ENCODE measurements at places on chromosomes 3 and 15. TPM values are rescaled to one million over a fixed set of nuclear protein-coding genes. Genes with fewer than 3 reads are reported as not detected.

- DNase-seq = no peak
- peaks cover 2% of the 10 kb centered on the region for H3K4me1 ChIP-seq
- H3K4me3 ChIP-seq = no peak overlapping the region
- H3K36me3 ChIP-seq = no peaks in the 10 kb centered on the region
Observed at GRCh38 chr3:187812496-187812895, 67.2 kb upstream of the BCL6 start.

GRCh38 chr3:80994085-80994665 lies 767.3 kb downstream of the GBE1 start:
- no peak overlapping the region for H3K27ac ChIP-seq
- DNase-seq = no peak
- no peaks in the 10 kb centered on the region for H3K4me1 ChIP-seq
- H3K4me3 ChIP-seq = no peak overlapping the region

DNA sequence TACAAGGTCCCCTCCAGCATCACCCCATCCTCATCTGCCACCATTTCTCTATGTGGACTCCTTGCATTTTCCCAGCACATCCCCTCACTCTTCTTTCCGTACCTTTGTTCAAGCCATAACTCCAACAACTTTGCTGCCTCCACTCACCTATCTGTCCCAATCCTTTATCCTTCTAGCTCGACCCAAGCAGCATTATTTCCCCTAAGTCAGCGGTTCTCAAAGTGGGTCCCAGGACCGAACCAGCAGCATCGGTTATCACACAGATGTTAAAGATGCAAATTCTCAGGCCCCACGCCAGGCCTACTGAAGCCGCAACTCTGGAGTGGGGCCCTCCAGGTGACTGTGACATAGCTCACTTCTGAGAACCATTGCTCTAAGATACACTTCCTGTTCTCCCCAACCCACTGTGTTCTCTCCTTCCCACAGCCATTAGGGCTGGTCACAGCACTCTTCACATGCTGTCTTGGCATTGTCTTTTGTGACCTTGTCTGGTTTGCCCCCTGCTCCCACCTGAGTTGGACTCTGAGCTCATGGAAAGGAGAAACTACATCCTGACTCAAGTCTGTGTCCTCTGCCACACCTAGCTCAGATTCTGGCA lies 56.2 kb downstream of the AAGAB start:
- DNase-seq = no peak
- H3K27me3 ChIP-seq = no peaks in the 10 kb centered on the region
- H3K27ac ChIP-seq = no peak overlapping the region
- H3K4me1 ChIP-seq = peaks cover 3% of the 10 kb centered on the region
- no peak overlapping the region for H3K4me3 ChIP-seq
- H3K36me3 ChIP-seq = peaks cover 11% of the 10 kb centered on the region

DNA sequence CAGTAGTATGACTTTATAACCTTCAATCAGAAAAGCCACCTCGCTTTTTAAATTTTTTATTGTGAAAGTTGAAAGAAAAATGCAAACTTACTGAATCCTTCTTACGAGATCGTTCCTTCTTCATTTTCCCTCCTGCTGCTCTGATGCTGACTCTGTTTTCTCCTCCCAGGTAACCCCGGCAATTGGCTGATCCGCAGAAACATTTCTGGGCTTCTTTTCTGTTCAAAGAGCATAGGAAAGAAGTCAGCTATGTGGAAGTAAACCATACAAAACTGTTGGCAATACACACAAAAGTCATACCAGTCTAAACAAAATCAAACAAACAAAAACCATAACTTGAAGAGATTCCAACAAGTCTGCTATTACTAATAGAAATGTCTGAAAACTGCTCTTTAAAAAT lies 66.0 kb downstream of the SETD2 start:
- no peak for DNase-seq
- no peaks in the 10 kb centered on the region for H3K27me3 ChIP-seq
- H3K27ac ChIP-seq = no peak overlapping the region
- no peaks in the 10 kb centered on the region for H3K4me1 ChIP-seq
- peaks cover 40% of the 10 kb centered on the region for H3K36me3 ChIP-seq

GRCh38 chr15:84836844-84837243 lies 19.7 kb downstream of the ALPK3 start:
- no peak for DNase-seq
- H3K4me3 ChIP-seq = no peak overlapping the region
- H3K4me1 ChIP-seq = no peaks in the 10 kb centered on the region
- no peak overlapping the region for H3K27ac ChIP-seq

GRCh38 chr3:61414456-61414855 lies 146.9 kb upstream of the PTPRG start:
- no peak for DNase-seq
- no peaks in the 10 kb centered on the region for H3K36me3 ChIP-seq
- no peaks in the 10 kb centered on the region for H3K4me1 ChIP-seq
- H3K4me3 ChIP-seq = no peak overlapping the region
- H3K27ac ChIP-seq = no peak overlapping the region
- H3K27me3 ChIP-seq = no peaks in the 10 kb centered on the region

The IGF2BP2 gene
- total RNA-seq = 114 TPM

The TIMP4 gene
- total RNA-seq = 8.7 TPM

The SEMA5B gene
- total RNA-seq = 19.9 TPM

The SAXO2 gene
- total RNA-seq = 3.1 TPM

The IL5RA gene
- total RNA-seq = not detected

All from H1 (cell line).